Activated T-helper 1 cell treated with anti-CD3 and anti-CD28 coated beads, Interleukin-2, amount 50 U/mL, for 16 hours (primary cell): ENCODE measurements at places on chromosomes 7 and 10.

DNA sequence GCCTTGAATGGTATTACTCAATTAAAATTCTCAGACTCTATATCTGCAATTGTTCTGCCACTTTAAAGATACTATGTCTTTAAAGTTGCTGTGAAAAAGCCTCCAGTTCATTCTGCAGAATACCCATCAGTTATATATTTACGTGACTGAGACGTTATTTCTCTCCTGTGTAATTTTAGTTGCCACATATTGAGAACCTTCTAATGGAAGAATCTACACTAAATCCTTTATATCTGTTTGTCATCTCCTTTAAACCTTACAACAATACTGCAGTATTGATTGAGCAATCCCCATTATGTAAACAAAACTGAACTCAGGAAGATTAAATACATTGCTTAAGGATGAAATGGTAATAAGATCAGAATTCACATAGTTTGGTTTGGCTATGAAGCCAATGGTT lies 30.0 kb downstream of the GPR141 start:
- DNase-seq = no peak

DNA sequence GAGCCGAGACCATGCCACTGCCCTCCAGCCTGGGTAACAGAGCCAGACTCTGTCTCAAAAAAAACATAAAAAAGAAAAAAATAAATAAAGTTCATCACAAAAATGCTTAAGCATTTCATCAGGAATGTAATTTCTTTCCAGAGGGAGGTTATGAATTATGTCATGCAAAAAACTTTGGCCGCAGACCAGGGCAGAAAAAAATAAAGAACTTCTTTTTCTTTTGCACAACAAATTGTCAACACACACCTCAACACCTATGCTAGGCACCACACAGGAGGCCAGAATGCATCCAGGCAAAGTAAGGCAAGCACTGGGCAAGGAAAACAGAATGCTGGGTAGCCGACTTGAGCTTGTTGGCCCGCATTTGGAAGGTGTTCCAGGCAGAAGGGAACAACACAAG lies 3.9 kb downstream of the C10orf62 start:
- DNase-seq = no peak

GRCh38 chr7:80679921-80680907 lies 41.8 kb downstream of the CD36 start:
- DNase-seq = no peak

DNA sequence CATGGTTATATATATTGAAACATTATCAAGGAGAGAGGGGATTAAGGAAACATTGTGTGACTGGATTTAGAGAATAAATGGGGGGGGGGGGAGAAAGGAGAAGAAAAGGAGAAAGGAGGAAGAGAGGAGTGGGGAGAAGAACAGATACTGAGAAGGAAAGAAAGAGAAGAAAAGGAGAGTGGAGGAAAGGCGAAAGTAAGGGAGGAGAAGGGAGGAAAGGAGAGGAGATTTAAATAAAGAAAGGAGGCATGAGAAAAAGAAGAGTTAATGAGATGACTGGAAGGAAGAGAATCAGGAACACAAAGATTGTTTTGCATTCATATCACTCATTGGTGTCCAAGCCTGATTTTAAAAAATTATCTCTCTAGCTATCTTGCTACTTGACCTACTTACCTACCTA lies 16.1 kb upstream of the TSPAN12 start:
- DNase-seq = no peak

DNA sequence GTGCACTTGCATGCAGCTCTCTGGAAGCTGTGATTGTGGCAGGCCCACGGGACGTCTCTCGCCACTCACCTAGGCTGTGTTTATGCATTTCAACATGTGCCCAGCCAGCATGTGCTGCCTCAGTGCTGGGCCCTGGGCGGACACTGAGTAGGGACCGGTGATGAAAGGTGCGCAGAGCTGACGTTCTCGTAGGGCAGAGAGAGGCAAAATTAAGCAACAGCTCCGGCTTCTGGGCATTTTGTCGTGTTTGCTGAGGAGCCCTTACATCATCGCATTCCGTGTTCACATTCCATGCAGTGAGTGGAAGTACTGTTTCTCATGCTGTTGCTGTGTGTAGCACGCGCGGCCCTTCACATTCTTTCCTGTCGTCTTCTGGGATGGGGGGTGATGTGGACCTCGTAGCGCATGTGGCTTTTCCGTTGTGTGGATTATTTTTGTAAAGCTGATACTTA lies 50.5 kb downstream of the PRF1 start:
- DNase-seq = no peak

- DNase-seq = no peak
Observed at GRCh38 chr7:17009933-17010332, 128.2 kb upstream of the AGR3 start.

DNA sequence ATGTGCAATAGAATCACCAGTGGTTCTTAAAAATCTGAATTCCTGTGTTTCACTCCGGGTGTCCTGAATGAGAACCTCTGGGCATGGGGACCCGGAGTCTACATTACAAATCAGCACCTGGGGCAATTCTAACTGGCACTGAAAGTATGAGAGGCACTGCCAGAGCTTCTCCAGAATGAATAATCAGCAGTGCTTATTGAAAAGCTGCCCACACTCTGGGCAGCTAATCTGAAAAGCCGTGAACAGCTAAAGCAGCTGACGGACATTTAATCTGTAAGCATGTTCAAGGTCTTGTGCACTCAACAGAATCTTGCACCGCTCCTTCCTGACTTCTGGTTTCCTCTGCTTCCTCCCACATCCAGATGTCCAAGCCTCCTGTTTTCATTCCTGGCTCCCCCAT lies 113.3 kb upstream of the KIF5B start:
- no peak for DNase-seq
